NAMALWA (cell line): ENCODE measurements at places on chromosomes 5 and 9.

GRCh38 chr5:115264786-115265185, 2.1 kb upstream of the PGGT1B start:
- no peak for DNase-seq

DNA sequence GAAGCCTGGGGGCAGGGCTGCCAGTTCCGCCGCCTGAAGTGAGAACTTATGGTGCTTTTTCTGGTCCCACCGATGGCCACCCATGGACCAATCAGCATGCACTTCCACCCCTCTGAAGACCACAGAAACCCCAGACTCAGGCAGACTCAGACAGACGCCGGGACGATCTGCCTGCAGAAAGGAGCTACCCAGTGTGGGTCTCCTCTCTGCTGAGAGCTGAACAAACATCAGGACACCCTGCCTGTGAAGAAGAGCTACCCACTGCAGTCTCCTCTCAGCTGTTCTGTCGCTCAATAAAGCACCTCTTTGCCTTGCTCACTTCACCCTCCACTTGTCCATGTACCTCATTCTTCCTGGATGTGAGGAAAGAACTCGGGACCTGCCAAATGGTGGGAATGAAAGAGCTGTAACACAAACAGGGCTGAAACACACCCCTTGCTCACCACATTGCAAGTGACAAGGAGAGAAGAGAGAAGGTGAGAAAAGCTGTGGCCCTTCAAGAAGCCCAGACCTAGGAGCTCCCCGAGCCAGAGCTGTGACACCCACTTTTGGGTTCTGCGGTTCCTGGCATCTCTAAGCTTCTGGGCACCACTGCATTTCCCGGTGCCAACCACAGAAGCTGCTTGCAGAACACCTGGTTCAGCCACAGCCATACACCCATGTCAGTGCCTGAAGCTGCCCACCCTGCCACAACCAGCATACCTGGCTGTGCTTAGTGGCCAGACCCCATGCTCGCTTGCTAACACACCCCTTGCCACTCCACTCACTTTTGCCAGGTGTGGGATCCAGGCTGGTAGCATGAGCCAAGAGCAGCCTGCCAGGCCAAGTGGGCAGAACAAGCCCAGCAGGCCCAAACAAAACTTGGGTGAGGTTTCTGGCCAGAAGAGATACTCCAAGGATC, 114.3 kb upstream of the TSLP start:
- DNase-seq: no peak

DNA sequence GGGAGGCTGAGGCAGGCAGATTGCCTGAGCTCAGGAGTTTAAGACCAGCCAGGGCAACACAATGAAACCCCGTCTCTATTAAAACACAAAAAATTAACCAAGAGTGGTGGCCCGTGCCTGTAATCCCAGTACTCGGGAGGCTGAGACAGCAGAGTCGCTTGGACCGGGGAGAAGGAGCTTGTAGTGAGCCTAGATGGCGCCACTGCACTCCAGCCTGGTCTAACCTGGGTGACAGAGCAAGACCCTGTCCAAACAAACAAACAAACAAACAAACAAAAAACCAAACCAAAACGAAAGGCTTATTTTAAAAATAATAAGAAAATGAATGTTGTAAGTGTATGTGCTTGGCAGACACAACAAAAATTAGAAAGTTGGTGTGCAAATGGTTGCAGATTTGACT, 536.3 kb upstream of the PTPRD start:
- DNase-seq: peak; percentile 7

GRCh38 chr5:135138116-135138850, 104.3 kb upstream of the PITX1 start:
- DNase-seq: no peak

- no peak for DNase-seq
These were observed 144.5 kb upstream of the GPR151 start for GRCh38 chr5:146660376-146660960.

DNA sequence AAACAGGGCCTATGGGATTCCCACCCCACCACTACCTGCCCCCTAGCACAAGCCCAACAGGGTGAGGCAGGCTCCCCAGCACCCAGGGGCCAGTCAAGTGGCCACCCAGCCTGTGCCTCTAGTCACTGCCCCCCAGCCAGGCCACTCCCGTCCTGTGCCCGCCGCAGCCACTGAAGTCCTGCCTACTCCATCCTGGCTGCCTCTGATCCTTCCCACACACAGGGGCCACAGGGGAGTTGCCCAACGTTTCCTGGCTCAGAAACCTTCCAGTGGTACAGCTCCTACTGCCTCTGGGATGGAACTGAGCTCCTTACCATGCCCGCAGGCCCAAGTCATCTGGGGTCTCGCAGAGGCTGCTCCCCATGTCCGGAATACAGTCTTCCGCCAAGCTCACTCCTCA, 70.2 kb upstream of the STXBP1 start:
- DNase-seq: no peak

GRCh38 chr5:38714703-38715355, 131.0 kb upstream of the OSMR start:
- no peak for DNase-seq

GRCh38 chr5:168006456-168007130, 284.9 kb upstream of the WWC1 start:
- DNase-seq: no peak

DNA sequence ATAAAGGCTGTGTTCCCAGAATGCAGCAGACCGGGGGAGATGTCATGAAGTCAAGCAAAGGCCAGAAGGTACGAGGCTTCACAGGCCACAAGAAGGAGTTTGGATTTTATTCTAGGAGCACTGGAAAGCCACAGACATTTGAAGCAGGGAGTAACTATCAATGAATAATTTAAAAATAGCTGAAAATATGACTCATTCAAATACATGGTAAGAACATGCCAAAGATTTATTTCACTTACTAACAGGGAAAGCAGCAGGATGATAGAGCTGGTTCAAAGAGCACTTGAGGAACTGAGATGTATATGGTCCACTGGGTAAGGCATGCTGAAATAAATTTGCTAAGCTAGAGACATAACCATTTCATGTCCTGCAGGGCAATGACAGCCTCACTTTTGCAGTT, 53.2 kb downstream of the MSX2 start:
- no peak for DNase-seq

DNA sequence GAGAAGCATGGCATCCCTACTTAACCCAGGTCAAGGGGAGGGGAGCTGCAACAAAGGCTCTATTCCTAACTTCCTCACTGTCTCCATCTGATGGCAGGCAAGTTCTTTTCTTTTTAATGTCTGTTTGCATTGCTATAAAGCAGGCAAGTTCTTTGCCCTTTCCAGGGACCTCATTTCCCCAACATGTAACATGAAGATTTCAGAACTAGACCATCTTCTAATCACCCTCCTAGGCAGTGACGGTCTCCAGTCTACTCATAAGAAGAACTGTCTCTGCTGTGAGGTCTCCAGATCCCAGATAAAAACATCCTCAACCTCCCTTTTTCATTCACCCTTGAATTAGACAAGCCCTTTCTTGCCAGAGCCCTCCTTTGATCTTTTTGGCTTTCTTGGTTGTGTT, 42.1 kb downstream of the PPP1R2B start:
- DNase-seq: peak; percentile 19

DNA sequence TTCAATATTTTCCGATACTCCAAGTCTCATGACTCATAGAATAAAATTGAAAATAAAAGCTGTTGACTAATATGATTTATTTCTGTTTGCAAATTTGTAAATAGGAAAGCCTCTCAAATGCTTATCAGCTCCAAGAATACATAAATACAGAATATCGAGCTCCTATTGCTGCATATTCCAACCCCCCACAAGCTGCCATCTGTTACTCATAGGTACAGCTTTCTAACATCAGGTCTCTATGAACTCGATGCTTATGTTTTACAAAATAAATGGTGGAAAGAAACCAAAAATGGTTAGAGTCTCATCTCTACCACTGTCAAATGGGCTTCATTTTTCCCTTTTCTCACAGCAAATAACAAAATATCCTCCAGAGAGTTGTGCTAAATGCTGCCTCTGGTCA, 631.6 kb upstream of the CDH18 start:
- no peak for DNase-seq

DNA sequence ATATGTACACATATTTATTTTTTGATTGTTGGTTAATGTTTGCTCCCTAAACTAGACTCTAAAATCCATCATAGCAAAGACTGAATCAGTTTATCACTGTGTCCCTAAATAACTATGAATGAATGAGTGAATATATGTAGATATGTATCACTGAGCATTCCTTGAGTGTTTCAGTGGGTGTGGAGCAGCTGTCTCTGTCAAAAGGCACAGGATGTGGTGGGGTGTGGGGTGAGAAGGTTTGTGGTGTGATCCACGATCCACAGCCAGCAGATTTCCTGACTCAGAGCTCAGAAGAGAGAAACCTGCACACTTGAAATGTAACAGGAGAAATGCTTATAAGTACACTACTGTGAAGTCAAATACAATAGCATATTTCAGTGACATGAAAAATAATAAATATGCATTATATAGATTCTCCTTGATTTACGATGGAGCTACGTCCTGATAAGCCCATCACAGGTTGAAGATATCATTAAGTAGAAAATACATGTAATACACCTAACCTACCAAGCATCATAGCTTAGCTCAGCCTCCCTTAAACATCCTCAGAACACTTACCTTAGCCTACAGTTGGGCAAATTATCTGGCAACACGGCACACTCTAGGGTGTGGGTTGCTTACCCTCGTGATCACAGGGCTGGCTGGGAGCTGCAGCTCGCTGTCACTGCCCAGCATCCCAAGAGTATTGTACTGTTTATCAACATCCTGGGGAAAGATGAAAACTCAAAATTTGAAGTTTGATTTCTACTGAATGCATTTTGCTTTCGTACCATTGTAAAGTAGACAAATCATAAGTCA, 287.0 kb downstream of the GAS1 start:
- DNase-seq: no peak

- DNase-seq: no peak
These were observed 134.4 kb upstream of the ABCA1 start for GRCh38 chr9:105062222-105062855.

- no peak for DNase-seq
These were observed 27.8 kb downstream of the CSF1R start for GRCh38 chr5:150058480-150059126.

- DNase-seq: no peak
These were observed 81.9 kb downstream of the ISL1 start for GRCh38 chr5:51465165-51465564.

DNA sequence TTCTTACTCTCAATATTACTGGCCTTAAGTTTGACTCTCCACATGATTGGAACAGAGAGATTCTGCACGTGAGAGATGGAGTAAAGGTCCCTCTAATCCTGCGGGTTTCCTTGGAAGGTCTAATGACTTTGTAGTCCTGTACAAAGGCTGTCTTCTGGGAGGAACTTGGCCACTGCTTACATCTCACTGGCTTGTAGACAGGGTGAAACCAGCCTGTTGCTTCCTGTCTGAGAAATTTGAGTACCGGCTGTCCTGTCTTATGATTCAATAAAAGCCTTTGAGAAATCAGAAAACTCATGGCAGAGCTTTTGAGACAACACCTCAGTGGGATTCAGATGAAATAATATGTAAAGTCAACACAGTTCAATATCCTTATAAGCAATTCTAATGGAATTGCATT, 43.0 kb downstream of the IL31RA start:
- DNase-seq: no peak

- no peak for DNase-seq
These were observed 99.2 kb downstream of the UHRF2 start for GRCh38 chr9:6512085-6512657.

- DNase-seq: no peak
These were observed 27.0 kb downstream of the PTGES start for GRCh38 chr9:129725795-129726251.

- DNase-seq: no peak
These were observed 5.0 kb upstream of the TEX48 start for GRCh38 chr9:114687034-114687433.

GRCh38 chr9:99253772-99254431, 31.8 kb downstream of the SEC61B start:
- DNase-seq: peak; percentile 67
